ENCODE measurements at places on chromosomes 2 and 18.

GRCh38 chr2:128354726-128355470, 36.2 kb upstream of the HS6ST1 start:
- DNase-seq: peak; percentile 61

DNA sequence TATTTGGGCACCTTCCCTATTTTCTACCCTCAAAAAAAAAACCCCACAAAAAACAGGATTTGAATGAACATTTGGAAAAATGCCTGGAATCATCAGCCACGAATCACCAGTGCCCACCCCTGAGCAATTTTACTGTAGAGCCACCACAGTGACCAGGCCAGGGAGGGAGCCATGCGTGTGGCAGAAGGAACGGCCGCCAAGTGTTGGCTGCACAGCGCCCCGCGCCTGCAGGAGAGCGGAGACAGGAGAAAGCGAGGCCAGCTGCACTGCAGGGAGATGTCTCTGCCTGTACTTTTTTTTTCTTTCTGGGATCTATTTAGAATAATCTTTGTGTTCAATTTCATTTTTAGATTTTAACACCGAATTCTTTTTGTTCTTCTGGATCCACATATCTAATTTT, 269.3 kb upstream of the RAB12 start:
- DNase-seq: no peak

DNA sequence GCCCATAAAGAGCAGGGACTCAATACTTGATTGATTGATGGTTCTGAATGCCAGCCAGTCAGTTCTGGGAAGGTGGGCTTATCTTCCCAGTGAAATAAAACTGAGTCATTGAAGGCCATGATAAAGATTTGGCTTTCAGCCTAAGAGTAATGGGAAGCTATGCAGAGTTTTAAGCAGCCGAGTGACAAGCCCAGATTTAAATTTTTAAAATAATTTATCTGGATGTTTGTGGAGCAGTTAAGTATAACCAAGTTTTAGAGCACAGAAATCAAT, 122.8 kb downstream of the RAPGEF4 start:
- no peak for DNase-seq

DNA sequence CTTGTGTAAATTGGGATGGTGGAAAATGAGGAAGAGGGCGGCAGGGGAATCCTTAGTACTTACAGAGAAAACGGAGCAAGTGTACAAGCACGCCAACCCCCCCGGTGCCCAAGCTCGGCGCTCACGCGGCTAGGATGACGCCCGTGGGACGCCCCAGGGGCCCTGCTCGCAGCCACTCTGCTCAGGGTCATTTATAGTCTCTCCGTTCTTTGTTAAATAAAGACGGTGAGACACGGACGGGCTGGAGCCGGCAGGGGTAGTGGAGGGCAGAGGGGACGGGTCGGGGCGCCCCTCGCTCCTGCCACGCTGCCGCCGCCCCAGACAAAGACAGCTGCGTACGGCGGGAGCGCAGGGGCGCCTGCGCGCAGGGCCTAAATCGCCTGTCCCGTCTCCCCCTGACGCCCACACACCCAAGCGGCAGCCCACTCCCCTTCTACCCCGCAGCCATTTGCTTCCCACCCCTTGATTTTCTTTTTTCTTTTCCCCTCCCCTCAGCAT, 37.8 kb downstream of the PCBP1 start:
- peak; percentile 65 for DNase-seq

GRCh38 chr2:72116081-72116533, 31.6 kb downstream of the CYP26B1 start:
- DNase-seq: no peak
